ENCODE measurements at places on chromosomes 6 and 20.

GRCh38 chr6:140979642-140980091 lies 1153.1 kb upstream of the GJE1 start:
- DNase-seq: no peak

DNA sequence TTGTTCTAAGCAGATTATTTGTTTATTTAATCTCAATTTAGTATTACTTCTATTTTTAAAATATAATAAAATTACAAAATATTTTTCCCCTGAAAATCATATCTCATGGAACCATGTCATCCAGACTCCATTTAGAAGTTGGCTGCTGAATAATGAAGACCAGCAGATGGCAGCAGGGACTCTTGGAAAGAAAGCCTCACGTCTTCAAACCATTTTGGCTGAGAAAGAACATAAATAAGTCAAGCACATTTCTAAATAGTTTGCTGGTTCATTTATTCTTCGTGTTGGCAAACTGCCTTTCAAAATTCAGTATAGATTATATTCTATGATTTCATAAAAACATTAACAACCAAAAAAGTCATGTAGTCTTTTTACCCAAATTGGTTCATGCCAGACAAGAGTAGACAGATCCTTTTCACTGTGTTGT lies 71.7 kb downstream of the RCAN2 start:
- peak; percentile 54 for DNase-seq

- DNase-seq: peak; percentile 4
These were observed 93.7 kb upstream of the CBLN4 start for GRCh38 chr20:56098981-56099500.

- no peak for DNase-seq
These were observed 58.9 kb upstream of the NAA20 start for GRCh38 chr20:19958219-19958618.

DNA sequence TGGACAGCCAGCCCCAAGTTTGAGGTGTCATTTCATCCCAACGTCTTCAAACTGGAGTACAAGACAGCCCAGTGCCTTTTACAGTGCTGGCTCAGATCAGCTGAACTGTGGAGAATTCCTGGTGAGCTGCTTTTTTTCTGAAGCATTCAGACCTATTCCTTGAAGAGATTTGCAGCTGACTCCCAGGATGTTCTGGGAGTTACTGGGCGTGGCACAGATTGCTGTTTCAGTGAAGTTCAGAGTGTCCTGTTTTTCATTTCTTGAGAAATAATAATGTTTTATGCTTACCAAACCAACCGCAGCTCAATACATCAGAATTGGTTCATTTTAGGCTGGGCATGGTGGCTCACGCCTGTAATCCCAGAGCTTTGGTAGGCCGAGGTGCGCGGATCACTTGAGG lies 33.4 kb upstream of the SRPK1 start:
- no peak for DNase-seq

GRCh38 chr6:47701363-47701762 lies 3.0 kb downstream of the ADGRF4 start:
- DNase-seq: no peak

DNA sequence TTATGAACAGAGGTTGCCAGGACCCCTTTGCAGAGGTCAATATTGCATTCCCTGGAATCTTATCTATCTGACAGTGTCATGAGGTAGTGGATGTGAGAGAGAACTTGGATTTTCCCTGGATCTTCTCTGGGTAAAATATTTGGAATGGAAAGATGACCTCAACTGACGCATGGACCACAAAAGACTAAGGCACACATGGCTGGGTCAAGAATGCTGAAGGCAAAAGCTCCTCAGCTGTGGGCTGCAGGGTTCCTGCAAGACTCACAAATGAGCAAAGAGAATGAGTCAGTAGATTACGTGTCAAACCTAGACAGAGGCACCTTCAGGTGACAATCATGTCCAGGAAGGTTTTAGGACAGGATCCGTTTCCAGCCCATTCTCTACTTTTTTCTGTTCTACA lies 484.0 kb downstream of the C6orf118 start:
- no peak for DNase-seq

Data from right lung (tissue), 10 donors.